ENCODE measurements at places on chromosomes 1 and 21.

GRCh38 chr1:203190949-203191348 lies 4.4 kb upstream of the CHI3L1 start:
- no peak for DNase-seq

DNA sequence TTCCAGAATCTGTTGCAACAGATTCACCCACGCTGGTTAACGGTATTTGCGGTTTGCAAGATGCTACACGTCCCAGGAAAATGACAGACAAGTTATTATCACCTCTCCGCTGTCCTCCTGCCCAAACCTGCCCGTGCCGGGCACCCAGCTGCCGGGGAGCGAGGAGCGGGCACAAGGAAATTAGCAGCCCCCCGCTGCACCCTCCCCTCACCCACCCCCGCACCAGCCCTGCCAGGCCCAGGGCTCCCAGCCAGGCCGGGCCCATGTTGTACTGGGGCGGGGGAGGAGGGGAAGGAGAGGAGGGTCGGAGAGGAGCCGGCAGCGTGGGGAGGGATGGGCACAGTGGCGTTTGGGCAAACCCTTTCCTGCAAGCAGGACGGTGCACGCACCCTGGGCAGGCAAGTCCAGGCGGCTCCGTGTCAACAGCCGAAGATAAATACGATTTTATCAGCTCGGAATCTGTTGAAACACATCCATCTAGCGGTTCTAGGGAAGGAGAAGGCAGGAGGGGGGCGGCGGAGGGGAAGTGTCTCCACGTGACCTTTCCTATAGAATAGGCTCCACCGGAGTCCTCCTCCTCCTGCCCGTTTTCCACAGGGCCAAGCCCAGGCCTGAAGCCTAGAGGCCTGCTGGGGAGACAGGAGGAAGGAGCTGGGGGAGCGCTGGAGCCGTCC lies 35.1 kb upstream of the CCDC27 start:
- no peak for DNase-seq

- DNase-seq: no peak
Observed at GRCh38 chr1:230396966-230397365, 29.2 kb downstream of the PGBD5 start.

DNA sequence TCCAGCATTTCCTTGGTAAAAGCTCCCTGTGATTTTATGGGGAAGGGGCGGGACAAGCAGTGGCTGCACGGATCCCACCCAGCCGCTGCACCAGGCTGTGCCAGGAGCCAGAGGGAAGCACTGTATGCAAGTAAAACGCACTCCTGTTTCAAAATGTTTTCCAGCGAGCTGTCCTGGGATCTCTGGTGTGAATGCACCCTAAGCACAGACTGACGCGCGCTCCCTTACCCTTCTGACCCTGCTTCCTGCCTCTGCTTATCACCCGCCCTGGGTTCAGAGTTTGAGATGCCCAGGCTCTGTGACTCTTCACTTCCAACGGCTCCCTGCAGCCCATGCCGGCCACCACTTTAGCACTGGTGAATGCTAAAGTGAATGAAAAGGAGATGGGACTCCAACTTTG lies 131.2 kb downstream of the RHOU start:
- no peak for DNase-seq

DNA sequence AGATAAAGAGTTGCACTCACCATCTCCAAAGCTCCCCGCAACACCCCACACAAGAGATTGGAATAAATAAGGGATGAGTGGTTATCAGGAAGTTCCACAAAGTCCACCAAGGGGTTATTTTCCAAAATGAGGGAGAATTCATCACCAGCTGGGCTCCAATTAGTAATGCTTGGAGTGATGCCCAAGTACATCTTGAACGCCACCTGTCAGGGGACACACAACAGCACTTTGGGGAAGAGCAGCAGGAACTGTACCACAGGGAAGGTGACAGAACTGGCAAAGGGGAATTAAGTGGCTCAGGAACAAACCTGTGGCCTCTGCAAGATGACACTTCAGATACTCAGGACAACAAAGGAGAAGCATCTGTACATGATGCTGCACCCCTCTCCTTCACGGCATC lies 11.5 kb downstream of the TRAPPC3 start:
- no peak for DNase-seq

DNA sequence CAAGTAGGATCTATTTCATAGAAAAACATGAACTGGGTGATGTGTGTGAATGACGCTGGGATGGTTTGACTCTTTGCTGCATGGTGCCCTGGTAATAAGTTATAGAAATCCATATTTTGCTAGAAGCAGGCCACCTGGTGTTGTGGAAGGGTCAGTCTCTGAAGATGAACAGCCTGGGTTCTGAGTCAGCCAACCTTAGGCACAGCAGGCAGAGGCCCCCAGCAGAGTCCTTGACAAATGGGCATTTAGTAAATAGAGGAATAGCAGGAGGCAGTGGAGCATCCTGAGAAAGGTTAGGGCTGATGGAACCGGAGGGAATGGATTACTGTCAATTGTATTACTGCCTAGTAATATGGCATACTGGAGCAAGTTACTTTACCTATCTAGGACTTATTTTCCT lies 20.9 kb downstream of the FGGY start:
- DNase-seq: no peak

DNA sequence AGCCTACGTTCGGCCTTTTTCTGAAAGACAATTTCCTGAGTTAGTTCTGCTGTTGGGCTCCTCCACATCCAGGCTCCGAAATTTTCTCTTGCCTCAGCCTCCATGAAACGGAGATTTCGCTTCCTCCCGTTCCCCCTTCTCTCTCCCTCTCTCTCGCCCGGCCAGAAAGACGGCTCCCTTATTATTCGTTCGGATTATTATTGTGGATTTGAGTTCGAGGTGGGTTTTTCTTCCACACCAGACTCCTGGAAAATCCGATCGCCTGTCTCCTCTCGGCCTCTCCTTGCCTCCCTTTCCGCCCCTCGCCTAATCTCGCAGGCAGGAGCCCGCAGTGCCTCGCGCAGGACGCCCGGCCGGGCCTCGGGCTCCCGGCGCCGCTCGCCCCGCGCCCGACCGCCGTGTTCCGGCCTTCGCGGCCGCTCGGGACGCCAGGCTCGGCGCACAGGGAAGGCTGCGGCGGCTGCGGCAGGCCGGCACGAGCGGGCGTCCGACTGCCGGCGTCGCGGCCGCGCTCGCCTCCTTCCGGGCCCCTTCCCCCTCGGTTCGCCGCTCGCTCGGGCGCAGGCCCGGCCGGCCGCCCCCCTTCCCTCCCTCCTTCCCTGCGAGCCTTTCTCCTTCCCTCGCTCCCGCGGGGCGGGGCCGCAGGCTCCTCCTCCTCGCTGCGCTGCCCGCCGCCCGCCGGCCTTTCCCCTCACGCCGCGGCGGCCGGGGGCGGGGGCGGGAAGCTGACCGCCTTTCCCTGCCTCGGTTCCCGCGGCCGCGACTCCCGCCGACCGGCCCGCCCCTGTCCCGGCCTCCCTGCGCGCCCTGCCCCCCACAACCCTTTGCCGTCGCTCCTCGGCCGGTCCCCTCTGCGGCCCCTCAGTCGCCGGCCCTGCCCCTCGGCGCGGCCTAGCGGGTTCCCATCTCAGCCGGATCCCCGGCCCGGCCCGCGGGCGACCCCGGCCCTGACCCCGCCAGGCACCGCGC lies at the start of gene ARHGEF11:
Gene ARHGEF11, minus strand, starts transcription at position 493 of the 969 bp plus-strand sequence. CDS start 1,412 bp downstream, outside the sequence.
- DNase-seq: peak; percentile 87

All from right renal pelvis (tissue), 4 donors.